ENCODE measurements at places on chromosomes 7 and 10. TPM values are rescaled to one million over a fixed set of nuclear protein-coding genes. Genes with fewer than 3 reads are reported as not detected.

- no peaks in the 10 kb centered on the region for H3K27me3 ChIP-seq
- no peak for DNase-seq
- no peaks in the 10 kb centered on the region for H3K4me1 ChIP-seq
- H3K27ac ChIP-seq, result no peak overlapping the region
These were observed 88.4 kb downstream of the ABCA13 start for GRCh38 chr7:48259463-48260280.

- H3K36me3 ChIP-seq, result no peaks in the 10 kb centered on the region
- no peaks in the 10 kb centered on the region for H3K27me3 ChIP-seq
- no peak overlapping the region for H3K27ac ChIP-seq
- no peak for DNase-seq
These were observed 410.0 kb upstream of the MGMT start for GRCh38 chr10:129056734-129057689.

DNA sequence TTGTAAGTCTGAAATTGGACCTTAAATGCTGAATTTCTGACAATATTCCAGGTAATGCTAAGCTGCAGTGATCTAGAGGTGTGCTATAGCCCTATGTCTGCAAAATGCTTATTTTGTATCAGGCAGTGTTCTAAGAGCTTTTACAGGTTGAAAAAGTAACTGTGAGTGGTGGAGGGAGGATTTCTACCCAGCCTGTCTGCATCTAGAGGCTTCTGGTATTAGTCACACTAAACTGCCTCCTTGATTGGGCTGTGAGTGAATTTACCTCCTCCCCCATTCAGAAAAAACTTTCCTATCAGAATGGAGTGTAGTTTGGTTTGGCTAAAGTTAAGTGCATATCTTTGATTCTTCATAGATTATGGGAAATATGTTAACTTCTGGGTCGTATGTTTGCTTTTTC lies 56.8 kb downstream of the BBS9 start:
- no peaks in the 10 kb centered on the region for H3K27me3 ChIP-seq
- H3K4me3 ChIP-seq, result no peak overlapping the region
- no peak overlapping the region for H3K27ac ChIP-seq
- DNase-seq, result no peak
- H3K4me1 ChIP-seq, result no peaks in the 10 kb centered on the region
- H3K36me3 ChIP-seq, result no peaks in the 10 kb centered on the region

- H3K4me3 ChIP-seq, result no peak overlapping the region
- peak; percentile 45 for DNase-seq
- H3K4me1 ChIP-seq, result no peaks in the 10 kb centered on the region
- no peaks in the 10 kb centered on the region for H3K27me3 ChIP-seq
- no peaks in the 10 kb centered on the region for H3K36me3 ChIP-seq
These were observed 185.7 kb upstream of the AUTS2 start for GRCh38 chr7:69412331-69413146.

DNA sequence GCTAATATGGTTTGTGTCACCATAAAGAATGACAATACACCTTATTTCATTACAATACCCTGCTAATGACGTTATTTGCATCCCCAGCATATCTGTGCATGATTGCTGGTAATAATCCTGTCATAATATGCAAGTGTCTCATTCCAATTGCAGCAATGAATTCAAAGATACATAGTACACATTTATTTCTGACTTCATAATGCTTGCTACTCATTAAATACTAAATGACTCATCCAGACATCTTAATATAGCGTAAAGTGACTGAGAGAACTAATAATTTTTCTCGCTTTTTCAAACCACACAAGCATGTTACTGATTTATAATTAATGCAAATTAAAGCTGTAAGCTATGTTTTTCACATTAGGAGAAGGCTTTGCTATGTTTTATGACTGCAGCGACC lies 234.7 kb upstream of the MDFIC start:
- no peaks in the 10 kb centered on the region for H3K27me3 ChIP-seq
- H3K4me3 ChIP-seq, result no peak overlapping the region
- no peak for DNase-seq

GRCh38 chr7:71272509-71273490 lies 140.9 kb downstream of the GALNT17 start:
- no peaks in the 10 kb centered on the region for H3K27me3 ChIP-seq
- H3K36me3 ChIP-seq, result no peaks in the 10 kb centered on the region
- no peak overlapping the region for H3K4me3 ChIP-seq
- peak; percentile 50 for DNase-seq
- peak overlapping the region; percentile 79 for H3K27ac ChIP-seq
- H3K4me1 ChIP-seq, result peaks cover 22% of the 10 kb centered on the region

DNA sequence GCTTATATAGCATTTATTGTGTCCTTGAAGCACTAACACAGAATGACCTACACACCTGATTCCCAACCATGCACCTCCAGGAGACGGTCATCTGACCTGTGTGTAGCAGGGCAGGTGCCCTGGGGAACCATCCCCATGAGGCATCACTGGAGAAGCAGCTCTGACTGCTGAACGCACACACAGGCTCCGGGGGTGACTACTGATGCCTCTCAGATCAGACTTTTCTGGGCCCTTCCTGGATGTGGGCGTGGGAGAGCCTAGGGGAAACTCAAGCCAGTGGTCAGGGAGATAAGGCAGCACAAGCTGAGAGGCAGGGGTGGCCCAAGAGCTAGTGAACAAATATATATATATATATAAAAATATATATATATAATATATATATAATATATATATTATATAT lies 37.6 kb downstream of the CPXM2 start:
- DNase-seq, result no peak
- H3K4me3 ChIP-seq, result no peak overlapping the region
- H3K27ac ChIP-seq, result no peak overlapping the region
- H3K36me3 ChIP-seq, result no peaks in the 10 kb centered on the region
- H3K27me3 ChIP-seq, result no peaks in the 10 kb centered on the region
- no peaks in the 10 kb centered on the region for H3K4me1 ChIP-seq

The DGKB gene
- total RNA-seq, result 0.43 TPM

The CYP26C1 gene
- not detected for total RNA-seq
